ENCODE measurements at places on chromosomes 11 and 22. TPM values are rescaled to one million over a fixed set of nuclear protein-coding genes. Genes with fewer than 3 reads are reported as not detected.

DNA sequence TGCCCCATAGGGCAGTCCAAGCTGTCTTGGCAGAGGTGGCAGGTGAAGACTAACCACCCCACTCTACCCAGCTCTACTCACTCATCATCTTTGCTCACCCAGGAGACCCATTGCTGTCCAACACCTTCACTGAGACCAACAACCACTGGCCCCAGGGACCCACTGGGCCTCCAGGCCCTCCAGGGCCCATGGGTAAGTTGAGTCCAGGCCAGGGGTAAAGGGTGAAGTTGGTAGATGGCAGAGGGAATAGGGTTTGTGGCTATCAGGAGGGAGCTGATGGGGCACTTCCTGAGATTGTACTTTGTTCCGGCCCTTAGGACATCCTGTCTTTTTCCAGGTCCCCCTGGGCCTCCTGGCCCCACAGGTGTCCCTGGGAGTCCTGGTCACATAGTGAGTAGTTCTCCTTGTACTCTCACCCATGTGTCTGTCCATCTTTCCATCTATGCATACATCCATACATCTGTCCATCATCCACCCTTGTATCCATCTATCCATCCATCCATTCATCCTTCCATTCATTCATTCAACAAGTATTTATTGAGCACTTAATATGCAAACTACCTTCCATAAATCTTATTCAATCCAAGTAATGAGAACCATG, 27.7 kb downstream of the EMID1 start:
- DNase-seq: no peak

DNA sequence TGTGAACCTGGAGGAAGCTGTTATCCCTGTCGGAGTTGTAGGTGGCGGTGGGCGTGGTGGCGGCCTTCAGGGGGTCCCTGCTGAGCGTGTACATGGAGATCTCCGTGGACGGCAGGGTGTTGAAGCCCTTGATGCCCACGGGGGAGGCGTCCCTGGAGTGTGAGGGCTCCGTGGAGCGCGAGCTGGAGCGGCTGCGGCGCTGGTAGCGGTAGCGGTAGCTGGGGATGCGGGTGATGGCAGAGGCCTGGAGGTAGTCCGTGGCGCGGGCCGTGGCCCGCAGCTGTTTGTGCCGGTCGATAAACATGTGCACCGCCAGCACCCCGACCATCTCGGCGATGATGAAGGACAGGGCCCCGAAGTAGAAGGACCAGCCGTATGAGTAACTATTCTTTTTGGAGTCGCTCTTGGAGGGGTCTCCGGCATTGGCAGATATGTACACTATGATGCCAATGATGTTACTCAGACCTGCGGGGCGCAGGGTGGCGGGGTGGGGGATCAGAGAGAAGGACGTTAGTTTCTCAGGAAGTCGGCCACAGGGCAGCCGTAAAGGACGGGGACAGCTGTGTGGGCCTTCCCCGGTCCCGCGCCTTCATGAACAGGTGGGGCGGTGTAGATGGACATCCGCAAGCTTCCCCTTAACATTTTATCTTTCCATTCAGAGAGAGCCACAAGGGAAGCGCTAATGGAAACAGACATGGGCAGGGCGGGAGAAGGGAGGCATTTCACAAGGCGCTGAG, 35.6 kb upstream of the EIF3D start:
- no peak for DNase-seq

DNA sequence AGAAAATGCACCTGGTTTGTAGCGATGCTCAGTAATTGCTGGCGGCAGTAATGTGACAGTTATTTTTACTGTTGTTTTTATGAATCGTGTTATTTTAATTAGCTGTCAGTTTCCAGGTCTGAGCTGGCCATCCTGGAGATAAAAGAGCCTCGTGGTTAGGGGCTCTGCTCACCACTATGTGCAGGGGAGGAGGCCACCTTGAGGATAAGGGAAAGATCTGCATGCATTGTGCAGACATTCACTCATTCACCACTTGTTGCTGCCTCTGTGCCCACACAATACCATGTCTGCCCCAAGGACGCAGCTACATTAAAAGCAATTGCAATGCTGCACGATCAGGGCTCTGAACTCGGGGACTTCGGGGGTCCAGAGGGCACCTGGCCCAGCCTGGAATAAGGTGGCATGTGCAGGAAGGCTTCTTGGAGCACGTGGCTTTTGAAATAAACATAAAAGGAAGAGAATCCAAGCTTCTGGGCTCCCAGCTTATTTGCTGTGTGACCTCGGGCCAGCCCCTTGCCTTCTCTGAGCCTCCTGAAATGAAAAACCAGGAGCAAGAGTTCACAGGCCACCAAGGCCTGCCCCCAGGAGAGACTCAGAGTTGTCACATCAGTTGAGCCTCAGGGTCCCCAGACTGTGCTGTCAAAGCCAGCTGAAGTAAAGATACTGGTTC, 44.7 kb upstream of the SHISAL1 start:
- no peak for DNase-seq

- DNase-seq: no peak
These were observed 27.9 kb upstream of the SUSD2 start for GRCh38 chr22:24153353-24153752.

DNA sequence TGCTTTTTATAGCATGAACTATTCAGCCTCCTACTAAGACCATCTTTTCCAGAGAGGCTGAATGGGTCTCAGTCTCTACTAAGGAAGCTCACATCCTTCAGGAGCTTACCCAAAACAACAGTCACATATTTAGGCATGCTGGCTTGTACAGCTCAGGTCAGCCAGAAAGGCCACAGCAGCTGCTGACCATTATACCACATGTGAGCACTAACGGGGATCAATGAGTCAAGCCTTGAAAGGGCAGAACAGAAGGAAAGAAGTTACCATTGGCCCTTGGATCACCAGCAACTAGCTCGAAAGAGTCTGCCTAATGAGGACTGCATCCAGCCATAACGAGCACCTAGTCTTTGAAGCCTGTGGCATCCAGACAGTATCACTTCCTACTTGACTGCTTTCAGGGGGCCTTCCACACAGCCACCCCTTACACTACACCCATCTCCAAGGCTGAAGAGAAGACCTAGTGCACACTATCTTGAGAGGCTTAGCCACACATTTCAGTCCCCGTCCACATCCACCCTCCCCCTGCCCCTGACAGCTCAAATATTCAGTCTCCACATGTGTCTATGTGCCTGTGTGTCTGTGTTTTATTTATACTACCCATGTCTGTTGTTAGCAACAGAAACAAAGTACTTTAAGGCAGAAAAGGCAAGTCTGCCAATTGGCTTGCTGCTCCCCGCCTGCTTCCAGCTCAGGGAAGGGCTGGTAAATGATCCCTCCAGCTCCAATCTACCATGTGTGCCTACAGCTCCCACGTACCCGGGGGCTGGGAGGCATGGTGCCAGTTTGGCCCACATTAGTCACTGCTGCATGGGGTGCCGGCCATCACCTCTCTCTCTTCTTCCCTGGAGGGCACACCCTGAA, 95.5 kb downstream of the RPL27A start:
- peak; percentile 56 for DNase-seq

DNA sequence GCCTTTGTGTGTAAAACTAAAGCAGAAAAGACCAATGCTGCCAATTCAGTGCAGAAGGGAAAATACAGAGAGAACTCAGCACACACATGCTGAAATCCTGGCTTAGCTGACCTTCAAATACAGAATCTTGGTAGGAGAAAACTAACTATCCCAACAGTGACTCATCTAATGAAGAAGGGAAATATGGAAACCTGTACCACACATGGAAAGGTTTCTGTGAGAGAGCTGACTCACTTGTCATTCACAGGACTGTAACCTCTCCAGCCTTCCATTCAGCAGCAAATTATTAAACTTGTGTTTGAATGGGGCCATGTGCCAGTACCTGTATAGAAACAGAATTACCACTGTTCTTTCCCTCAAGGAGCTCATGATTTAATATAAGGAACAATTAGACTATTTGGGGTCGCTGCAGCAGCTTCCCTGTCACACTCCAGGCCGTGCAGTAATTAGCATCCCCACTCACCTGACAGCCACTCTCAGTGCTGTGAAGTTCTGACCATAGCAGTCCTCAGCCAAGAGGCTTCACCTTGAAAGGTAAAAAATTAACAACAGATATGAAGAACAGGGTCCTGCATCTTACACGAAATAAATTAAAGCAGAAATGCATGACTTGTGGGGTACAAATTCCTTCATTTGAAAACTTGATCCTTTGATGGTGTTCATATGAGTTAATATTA, 53.9 kb downstream of the MSANTD4 start:
- peak; percentile 67 for DNase-seq

DNA sequence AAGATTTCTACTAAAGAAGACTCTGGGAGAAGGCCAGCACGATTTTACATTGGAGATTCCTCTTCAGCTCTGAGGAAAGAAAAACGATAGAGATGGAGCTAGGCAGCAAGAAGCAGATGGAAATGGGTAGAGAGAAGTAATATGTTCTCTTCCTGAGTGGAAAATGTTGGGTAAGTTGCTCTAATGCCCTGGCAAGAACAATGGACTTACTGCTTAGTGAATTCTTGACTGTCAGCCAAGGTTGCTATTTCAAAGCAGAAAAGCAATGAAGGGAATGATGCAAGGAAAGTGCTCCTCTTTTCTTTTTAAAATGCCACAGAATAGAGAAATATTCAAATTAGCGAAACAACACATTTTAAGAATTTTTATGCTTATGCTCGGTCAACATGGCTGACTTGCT, 38.4 kb upstream of the CWF19L2 start:
- DNase-seq: peak; percentile 82

DNA sequence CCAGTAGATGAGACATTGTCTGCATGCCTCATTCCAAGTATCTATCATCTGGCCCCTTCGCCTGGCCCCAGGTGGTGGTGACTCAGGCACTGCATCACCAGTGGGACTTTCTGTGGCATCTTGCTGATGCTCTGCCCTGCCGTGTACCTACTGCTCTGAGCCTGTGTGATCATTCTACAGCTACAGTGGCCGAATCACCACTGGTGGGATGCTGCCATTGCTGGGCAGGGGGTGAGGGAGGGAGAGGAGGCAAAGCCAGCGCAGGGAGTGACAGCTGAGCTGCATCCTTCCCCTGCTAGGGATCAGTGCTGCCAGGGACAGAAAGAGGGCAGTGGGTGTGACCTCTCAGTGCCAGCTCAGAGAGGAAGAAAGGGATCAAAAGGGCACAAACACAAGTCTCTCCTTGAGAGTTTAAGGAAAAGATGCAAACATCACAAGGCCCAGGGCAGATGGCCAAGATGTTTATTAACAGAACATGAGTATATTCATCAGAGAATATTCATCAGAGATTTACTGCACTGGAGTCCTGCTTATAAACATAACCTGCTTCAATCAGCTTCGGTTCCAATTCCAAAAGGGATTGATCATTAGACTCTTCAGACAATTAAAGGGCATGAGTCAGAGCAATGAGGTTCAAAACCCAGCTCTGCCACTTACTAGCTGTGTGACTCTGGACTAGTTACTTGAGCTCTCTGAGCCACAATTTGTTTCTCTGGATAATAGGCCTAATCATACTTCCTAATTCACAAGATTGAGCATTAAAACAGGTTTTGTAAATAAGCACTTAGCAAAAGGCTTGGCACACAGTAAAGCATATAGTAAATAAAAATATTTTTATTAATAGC, 109.8 kb downstream of the NAT10 start:
- DNase-seq: peak; percentile 72

- no peak for DNase-seq
These were observed 8.7 kb upstream of the TH start for GRCh38 chr11:2180347-2180746.

GRCh38 chr11:120707098-120707497, 195.6 kb downstream of the GRIK4 start:
- DNase-seq: peak; percentile 48

GRCh38 chr11:2982214-2982613, 9.9 kb downstream of the NAP1L4 start:
- no peak for DNase-seq

DNA sequence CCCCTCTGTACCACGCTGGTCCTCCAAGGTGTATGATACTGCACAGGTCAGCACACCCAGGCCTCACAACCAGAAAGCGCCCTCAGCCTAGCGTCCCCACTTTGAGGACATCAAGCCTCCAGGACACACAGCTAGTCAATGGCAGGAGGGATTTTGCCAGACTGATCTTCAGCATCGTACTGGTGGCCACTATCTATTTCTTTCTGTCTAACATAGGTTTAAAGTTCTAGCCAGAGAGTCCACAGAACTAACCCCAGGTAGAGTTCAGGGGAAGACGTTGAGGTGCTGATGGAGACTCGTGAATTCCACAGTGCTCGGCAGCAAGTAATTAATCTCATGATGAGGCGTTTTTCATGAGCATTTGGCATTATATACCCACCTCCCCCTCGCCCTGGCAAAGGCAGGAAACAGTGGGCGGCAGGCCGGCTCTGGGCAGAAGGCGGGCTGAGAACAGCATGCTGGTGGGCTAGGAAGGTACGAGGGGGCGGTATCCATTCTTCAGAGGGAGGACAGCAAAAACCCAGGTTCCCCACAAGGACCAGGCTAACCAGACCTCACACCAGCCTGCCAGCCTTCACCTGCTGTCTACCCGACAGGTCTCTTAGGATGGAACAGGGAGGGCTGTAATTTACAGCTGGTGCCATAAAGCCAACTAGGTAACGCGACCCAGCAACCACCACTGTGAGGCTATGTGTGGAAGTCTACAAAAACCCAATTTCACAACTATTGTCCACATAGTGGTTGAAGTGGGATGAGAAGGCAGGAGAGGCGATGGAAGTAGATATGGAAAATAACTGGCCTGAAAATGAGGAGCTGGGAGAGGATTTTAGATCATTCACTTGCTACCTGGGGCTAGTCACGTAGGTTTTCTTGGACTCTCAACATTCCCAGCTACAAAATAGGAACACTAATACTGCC, 18.5 kb downstream of the MYH9 start:
- DNase-seq: no peak

DNA sequence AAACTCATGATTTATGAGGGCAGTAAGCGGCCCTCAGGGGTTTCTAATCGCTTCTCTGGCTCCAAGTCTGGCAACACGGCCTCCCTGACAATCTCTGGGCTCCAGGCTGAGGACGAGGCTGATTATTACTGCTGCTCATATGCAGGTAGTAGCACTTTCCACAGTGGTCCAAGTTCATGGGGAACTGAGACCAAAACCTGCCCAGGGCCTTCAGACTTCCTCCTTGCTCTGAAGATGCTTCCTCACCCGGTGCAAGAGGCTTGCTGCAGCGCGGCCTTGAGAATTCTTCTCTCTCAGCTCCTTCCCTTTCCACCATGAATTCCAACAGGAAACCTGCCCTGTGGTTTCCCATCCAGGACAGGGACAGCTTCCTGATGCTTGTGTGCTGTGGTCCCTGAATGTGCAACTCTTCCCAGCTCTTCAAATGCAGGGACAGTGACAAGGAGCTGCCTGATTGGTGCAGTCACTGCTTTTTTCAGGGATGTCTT, 53.9 kb downstream of the GGTLC2 start:
- no peak for DNase-seq

MMP12 gene
- not detected for total RNA-seq

OR5A1 gene
- not detected for total RNA-seq

TBX10 gene
- not detected for total RNA-seq

CD3D gene
- 0.61 TPM for total RNA-seq

B4GALNT4 gene
- total RNA-seq: 64.6 TPM

OTUB1 gene
- 77.9 TPM for total RNA-seq

CABP7 gene
- total RNA-seq: not detected

All from astrocyte (in vitro differentiated cells and primary cell).